ENCODE measurements at places on chromosomes 12 and 14. TPM values are rescaled to one million over a fixed set of nuclear protein-coding genes. Genes with fewer than 3 reads are reported as not detected.

The CD163 gene
- total RNA-seq, result not detected

The LGR5 gene
- total RNA-seq, result 5.1 TPM

The ADAMTS20 gene
- total RNA-seq, result 0.03 TPM

The PLEKHG3 gene
- 20.9 TPM for total RNA-seq

The TOMM20L gene
- total RNA-seq, result not detected

The C1R gene
- total RNA-seq, result 1.5 TPM

The CCDC175 gene
- not detected for total RNA-seq

The OR6C1 gene
- not detected for total RNA-seq

The REM2 gene
- not detected for total RNA-seq

The PPFIA2 gene
- 10.2 TPM for total RNA-seq

The RIPK3 gene
- not detected for total RNA-seq

The CSRP2 gene
- 129 TPM for total RNA-seq

- DNase-seq, result no peak
These were observed 403.8 kb downstream of the DAD1 start for GRCh38 chr14:22185191-22185590.

DNA sequence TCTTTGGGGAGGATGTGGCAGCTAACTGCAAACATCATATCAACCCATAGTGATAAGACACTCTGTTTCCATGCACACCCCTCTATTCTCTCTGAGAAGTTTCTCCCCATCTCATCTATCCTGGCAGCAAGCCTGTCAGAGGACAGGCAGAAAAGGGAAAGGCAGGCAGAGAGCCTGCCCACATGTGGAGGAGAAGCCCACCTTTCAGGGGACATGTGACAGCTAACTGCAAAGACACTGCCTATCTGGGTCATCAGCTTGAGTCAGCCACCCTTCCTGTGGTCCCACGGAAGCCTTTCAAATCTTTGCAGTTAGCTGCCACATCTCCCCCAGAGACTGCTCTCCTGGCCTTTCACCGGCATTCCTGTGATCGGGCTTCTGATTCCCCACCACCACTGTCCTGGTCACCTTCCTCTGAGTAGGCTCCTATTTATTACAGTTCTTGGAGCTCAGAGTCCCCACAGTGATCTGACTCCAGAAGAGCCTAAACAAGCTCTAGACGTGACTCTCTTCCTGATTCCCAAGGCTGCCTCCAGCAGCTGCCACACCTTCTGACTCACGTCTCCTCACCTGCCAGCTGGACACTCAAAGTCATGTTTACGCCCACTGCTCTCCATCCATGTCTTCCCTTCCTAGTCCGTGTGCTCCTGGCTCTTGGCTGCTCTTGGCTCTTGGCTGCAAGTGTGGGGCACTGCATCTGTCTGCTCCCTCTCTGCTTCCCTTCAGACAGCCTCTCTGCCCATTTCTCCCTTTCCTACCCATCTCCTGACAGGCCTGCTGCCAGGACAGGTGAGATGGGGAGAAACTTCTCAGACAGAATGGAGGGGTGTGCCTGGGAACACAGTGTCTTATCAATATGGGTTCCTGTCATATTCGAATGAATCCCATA lies 7.5 kb upstream of the KRT1 start:
- DNase-seq, result no peak

GRCh38 chr12:62813031-62813829 lies 121.7 kb downstream of the PPM1H start:
- no peak for DNase-seq

GRCh38 chr12:47112679-47113078 lies 32.9 kb upstream of the AMIGO2 start:
- no peak for DNase-seq

- DNase-seq, result no peak
These were observed 128.6 kb downstream of the MED13L start for GRCh38 chr12:116148844-116149243.

DNA sequence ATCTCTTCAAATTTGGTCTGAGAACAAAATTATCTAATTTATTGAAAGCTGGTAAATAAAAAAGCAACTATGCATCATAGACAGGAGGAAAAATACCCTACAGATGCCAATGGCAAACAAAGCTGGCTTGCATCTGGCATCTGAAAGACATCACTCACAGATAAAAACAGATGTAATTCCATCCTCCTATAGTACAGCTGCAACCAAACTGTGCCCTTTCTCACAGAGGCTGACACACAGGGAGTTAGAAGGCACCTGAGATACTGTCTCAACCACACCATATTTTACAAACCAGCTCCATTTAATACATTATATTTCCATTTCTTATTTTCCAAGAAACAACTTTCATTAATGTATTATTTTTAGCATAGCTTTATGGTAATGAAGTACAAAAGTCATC lies 39.4 kb downstream of the DUSP16 start:
- no peak for DNase-seq

- DNase-seq, result no peak
These were observed 272.0 kb downstream of the RPAP3 start for GRCh38 chr12:47433876-47434275.

DNA sequence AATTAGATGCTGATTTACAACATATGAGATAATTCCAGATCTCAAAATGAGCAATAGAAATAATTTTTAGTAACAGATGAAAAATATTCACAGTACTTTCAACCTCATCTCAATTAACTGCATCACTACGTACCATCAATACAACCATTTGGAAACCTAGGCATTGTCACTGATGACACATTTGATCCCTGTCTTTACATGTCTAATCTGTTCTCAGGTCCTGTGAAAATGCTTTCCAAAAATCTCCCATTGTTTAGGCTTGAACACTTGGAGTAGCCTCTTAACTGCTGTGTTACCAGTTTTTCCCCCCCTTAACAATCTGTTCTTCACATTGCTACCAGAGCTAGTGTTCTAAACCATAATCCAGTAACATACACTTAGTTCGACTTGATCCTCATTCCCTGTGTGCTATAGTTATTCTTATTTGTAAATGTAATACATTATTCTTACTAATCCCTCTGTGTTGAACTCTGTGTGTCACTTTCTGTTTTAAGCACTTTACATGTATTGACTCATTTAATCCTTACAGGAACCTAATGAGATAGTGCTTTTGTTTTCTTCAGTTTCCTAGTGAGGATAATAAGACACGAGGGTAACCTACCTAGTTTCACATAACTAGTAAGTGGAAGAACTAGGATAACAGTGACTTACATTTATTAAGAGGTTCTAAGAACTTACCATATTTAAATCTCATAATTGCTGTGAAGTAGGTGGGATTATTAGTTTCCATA lies 41.7 kb downstream of the LARP4 start:
- no peak for DNase-seq

- no peak for DNase-seq
These were observed 84.6 kb downstream of the SLC38A6 start for GRCh38 chr14:61065656-61066055.

- DNase-seq, result no peak
These were observed 2.9 kb downstream of the NFKBIA start for GRCh38 chr14:35401422-35402265.

- no peak for DNase-seq
These were observed 1.8 kb downstream of the PLBD2 start for GRCh38 chr12:113359939-113360748.

DNA sequence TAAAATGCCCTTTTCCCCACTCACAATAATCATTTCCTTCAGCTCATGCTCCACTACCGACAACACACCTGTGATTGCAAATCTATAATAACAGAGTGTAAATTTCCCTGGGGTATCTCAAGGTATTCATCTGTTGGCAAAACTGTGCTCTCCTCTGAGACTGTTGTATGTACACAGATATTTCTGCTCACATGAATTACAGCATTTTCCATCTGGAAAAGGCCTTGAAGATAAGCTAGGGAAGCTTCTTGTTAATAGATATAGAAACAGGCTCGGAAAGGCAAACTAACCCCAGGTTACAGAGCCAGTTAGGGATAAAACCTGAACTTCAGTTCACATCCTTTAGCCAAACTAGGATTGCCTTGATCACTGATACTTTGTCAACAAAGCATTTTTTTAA lies 210.4 kb upstream of the KRR1 start:
- no peak for DNase-seq

- no peak for DNase-seq
These were observed 11.7 kb upstream of the OTX2 start for GRCh38 chr14:56821805-56822610.

- DNase-seq, result no peak
These were observed 18.1 kb upstream of the SGPP1 start for GRCh38 chr14:63745858-63746425.

DNA sequence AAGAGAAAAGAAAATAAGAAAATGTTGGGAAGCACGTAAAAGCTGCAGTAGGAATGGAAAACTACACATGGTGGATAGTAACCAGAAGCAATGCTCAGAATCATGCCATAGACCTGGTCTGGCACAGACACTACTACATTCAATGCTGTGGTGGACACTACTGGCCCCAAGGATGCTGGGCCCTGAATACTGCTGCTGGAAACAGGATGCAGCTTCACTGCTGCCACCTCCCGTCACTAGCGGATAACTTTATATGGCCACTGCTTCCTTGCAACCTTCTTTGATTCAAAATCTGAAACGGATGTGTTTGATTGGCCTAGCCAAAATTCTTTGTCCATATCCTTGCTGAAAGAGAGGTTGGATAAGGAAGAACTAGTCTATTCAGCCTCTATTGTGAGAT lies 30.7 kb downstream of the ADCY6 start:
- no peak for DNase-seq

DNA sequence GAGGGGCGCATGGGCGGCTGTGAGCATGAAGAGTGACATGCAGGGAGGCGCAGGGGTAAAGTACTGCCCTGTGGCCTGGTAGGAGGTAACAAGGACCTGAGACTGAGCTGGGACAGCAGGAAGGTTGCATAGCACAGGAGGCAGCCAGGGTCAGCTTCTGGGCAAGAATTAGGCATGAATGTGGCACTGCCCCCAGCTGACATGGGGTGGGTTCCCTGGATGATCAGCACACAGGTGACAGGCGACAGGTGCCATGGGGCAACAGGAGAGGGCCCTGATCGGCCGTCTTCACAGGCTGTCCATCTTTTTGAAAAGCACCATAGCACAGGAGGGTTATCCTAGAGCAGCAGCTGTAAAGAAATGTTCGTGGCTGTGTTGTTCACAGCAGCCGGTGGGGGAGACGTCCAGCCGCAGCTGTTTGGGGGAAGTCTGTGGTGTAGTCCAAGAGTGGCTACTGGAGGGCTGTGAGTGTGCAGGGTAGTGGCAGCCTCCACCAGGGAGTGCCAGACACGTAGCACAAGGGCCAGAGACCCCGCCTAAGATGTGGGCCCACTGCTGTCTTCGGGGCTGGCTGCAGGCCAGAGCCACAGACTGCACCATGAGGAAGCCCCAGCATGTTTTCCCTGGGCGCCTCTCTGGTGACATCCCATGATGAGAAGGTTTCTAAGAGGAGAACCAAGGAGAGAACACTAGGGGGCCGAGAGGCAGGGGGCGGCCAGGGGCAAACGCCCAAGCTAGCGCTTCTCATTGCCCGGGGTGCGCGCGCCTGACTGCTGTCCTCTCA lies 8.4 kb downstream of the CLBA1 start:
- peak; percentile 92 for DNase-seq

GRCh38 chr14:89486961-89487360 lies 69.9 kb upstream of the FOXN3 start:
- no peak for DNase-seq

- DNase-seq, result no peak
These were observed 61.3 kb upstream of the SLC38A2 start for GRCh38 chr12:46433829-46434228.

DNA sequence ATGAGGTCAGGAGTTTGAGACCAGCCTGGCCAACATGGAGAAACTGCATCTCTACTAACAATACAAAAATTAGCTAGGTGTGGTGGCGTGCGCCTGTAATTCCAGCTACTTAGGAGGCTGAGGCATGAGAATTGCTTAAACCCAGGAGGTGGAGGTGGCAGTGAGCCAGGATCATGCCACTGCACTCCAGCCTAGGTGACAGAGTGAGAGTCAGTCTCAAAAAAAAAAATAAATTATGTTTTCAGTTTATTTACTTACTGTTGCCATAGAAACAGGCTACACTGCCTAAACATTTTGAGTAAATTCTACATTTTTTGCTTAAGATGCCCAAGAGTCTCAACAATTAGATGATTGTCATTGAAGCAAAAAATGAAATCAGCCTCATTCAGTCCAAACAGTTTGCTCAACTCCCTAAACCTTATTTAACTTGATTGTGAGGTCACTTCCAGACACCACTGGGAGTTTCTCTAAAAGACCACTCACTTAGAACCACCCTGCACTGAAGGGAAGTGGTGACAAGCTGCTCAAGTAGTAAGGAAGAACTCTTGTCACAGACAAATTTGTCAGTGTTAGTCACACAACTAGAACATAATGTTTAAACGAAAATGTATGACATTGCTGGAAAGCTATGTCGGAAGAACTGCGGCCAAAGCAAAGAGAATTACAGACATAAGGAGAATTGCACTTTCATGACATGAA lies 9.8 kb upstream of the GNPNAT1 start:
- no peak for DNase-seq

- DNase-seq, result no peak
These were observed 110.6 kb downstream of the CACNA1C start for GRCh38 chr12:2163177-2163941.

DNA sequence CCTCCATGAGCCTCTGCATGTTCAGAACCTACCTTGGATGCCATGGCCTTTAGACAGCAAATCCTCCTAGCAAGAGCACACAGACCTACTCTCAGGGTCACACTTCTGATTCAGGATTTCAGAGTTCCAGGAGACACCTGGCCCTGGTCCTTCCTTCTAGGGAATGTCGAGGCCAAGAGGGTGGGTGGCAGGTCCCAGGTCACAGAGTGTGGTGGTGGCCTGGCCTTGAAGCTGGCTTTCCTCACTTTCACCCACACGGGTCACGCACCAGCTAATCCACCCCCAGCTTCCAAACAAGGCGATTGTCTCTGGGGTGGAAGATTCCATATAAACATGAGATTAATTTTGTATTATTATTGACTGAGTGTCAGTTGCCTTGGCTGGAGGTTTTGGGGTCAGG lies 328.3 kb upstream of the RTL1 start:
- DNase-seq, result no peak

DNA sequence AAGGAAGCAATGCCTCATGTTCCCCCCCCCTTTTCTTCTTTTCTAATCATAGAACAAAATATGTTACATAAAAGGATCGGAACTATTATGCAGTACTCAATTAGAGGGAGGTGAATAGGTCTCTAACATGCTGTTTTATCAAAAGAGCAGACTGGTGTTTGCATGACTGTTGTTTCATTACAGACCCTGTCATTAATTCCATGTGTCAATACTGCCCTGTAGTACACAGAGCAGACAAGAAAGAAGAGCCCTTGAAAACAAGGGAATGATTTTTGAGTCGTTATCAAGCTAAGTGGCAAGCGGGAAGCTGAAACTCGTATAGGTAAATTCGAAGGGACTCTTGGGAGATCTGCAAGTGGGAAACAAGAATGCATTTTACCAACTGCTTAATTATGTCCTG lies 76.9 kb upstream of the TMEM263 start:
- no peak for DNase-seq

GRCh38 chr14:68964300-68965093 lies 14.6 kb downstream of the ACTN1 start:
- peak; percentile 73 for DNase-seq

All from SJCRH30 (cell line).